CD4-positive, alpha-beta T cell treated with Interleukin-1 beta for 1 hour (primary cell): ENCODE measurements at places on chromosomes 12 and 14.

- DNase-seq: no peak
Measured at GRCh38 chr14:55955175-55955574, 163.0 kb upstream of the PELI2 start.

- DNase-seq: no peak
Measured at GRCh38 chr12:54159589-54159988, 29.2 kb downstream of the SMUG1 start.

DNA sequence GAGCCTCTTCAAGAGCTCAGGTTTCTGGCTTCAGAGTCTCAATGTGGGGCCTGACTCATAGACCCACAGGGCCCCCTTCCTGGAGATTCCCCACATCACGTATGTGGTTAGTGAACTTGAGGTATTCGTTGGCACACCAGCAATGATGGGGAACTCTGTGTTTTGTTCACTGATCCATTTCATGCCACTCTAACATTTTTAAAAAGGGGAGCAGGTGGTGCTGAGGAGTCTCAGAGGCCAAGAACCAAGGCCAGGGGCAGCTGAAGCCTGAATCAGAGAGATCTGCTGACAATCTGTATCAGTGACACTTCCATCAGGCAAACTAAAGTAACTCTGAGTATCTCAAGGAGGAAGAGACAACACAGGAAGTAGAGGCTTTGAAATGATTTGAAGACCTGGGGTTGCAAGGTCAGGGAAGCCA, 323.4 kb downstream of the VRK1 start:
- DNase-seq: peak; percentile 15

DNA sequence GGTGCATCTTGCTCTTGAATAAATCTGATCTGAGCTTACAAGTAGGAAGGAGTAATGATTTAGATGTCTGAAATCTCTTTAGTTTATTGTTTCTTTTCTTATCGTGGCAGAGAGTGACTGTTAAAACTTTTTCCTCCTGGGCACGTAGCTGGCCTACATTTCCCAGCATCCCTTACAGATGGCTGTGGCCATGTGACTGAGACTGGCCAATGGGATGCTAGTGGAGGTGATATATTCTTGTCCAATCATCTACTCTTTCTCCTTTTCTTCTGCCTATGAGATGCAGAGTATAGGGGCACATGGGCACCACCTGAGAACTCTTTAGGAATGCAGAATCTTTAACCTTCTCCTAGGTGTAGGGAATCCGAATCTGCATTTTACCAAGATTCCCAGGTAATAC, 237.3 kb downstream of the RGS6 start:
- DNase-seq: no peak

- DNase-seq: no peak
Measured at GRCh38 chr14:59130462-59130861, 58.0 kb upstream of the DAAM1 start.

- DNase-seq: no peak
Measured at GRCh38 chr12:3493859-3494176, 2.8 kb downstream of the PRMT8 start.

- no peak for DNase-seq
Measured at GRCh38 chr12:124311292-124312109, 16.6 kb downstream of the RFLNA start.

- no peak for DNase-seq
Measured at GRCh38 chr12:127555071-127555470, 711.9 kb upstream of the TMEM132C start.

- DNase-seq: no peak
Measured at GRCh38 chr12:19382563-19382962, 56.7 kb upstream of the AEBP2 start.

GRCh38 chr12:10466311-10466710, 13.1 kb upstream of the KLRC1 start:
- DNase-seq: no peak

GRCh38 chr12:85829391-85829790, 6.8 kb downstream of the RASSF9 start:
- no peak for DNase-seq

- DNase-seq: no peak
Measured at GRCh38 chr12:103851127-103851526, 10.1 kb upstream of the NT5DC3 start.

DNA sequence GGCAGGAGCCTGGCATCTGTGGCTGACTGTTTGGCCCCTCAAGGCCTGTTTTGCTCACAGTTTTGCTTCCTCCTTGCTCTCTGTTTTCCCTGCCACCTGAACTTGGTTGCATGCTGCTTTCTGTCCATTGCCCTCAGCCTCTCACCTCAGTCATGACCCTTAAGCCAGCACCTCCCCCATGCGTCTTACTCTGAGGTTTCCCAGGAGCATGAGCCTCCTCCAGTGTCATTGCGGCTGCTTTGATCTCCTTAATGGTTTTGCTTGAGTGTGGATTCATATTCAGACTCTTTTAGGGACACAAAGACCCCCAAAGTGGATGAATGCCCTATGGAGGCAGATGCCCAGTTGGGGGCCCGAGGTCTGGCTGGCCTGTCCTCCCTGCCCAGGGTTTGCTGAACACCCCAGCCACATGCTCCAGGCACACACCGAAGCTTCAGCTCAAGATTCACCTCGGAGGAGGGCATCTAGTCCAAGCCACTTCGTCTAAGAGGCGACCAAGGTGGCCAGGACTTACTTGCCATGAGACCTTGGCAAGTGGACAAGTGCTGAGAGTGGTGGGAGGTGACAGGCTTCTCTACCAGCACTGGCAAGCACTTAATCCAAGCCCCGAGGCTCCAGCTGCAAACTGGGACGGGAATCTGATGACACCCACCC, 95.4 kb upstream of the DIO3 start:
- DNase-seq: no peak
